Stimulated activated CD8-positive, alpha-beta memory T cell treated with anti-CD3 and anti-CD28 coated beads, Interleukin-15, amount 100 ng/mL, for 1 hour (primary cell): ENCODE measurements at places on chromosomes 11 and 22.

- DNase-seq = no peak
Observed at GRCh38 chr11:95565724-95566141, 223.8 kb downstream of the FAM76B start.

DNA sequence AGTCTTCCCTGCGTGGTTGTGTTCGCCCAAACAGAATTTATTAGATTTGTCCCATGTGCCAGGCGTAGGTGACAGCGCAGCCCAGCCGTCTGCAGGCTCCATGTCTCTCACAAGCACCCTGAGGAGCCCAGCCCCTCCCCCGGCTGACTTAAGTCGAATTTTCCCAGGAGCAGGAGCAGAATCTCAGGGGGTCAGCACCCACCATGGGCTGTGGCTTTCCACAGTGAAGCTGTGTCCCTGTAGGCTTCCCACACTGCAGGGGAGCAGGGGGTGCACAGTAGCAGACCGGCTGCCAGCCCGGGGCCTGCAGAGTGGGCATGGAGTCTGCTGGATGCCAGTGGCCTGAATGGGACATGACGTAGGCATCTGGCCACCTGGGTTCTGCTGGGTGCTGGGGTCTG lies 16.0 kb downstream of the PARVG start:
- DNase-seq = no peak

DNA sequence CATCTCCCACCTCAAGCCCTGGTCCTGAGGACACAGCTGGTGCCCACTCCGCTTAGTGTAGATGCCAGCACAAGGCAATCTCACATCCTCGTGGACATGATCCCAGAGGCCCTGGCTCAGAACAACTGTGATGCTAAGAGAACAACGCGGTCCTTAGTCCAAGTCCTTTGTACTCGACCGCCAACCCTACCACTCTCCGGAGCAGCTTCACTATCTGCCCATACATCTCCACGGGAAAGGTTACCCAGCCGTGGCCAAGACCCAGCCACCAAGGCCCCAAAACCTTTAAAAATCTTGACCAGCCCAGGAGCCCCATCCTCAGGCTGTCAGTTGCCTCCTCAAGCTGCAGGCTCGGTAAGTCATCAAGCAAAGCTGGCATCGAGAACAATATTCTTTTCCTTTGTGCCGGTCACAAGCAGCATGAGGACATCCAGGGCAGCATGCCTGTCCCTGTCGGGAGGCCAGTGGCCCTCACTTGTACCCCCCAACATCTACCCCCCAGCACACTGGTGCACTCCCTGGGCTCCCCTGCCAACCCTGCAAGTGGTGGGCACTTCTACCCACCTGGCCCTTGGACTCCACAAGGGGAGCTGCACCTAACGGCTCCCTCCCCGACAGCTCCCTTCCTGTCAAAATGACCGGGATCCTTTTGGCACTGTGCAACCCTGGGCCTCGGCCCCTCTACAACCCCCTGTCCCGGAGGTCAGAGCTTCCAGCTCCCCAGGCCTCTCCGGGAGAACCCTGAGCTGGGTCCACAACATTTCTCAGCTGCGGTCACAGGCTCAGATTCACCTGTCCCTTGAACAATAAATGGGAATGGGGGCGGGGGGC lies 2.5 kb downstream of the OSBPL5 start:
- no peak for DNase-seq

DNA sequence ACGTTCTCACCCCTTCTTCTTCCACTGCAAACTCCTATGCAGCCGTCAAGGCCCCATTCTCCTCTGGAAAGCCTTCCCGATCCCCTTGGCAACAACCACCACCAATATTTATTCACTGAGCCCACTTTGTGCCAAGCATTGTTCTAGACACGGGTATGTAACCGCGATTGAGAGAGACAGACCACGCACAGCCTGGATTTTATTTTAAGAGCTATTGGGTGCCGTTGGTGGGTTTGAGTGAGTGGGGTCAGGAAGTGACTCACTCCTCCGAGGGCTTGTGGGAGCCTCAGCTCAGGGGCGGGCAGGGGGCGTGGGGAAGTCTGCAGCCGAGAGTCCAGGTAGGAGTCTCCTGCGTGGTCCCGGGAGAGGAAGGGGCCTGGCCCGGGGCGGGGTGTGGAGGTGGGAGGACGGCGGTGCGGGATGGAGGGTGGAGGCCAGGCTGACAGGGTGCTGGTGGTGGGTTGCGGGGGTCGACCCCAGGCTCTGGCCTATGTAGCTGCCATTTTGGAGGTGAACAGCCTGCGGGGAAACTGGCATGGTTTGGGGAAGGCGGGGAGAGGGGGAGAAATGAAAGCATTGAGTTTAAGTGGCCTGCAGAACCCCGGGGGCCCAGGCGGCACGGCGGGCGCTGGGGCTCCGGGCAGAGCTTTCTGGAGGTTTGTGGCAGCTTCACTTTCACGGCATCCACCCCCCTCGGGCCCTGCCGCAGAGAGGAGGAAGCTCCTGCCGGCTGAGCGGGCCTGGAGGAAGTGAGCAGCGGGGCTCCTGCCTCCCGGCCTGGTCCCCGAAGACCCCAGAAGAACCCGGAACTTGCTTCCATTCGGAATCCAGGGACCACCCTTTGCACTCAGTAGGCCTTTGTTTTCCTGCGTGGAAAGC lies 547 bp downstream of the PARVG start:
- DNase-seq = no peak

DNA sequence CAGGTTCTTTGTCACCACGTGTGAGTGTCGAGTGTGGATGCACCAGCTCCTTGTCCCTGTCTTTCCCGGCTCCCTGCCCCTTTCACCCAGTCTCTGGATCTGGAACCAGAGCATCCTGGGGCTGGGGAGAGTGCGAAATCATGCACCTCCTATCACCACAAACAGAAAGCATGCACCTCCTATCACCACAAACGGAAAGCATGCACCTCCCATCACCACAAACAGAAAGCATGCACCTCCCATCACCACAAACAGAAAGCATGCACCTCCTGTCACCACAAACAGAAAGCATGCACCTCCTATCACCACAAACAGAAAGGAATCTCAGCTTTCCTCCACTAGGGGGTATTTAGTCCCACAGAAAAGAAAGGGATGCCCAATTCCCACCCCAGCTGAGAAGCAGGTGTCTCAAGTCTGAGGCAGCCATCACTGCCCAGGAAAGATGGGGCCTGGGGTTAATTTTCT lies 5.9 kb upstream of the GLB1L3 start:
- no peak for DNase-seq

DNA sequence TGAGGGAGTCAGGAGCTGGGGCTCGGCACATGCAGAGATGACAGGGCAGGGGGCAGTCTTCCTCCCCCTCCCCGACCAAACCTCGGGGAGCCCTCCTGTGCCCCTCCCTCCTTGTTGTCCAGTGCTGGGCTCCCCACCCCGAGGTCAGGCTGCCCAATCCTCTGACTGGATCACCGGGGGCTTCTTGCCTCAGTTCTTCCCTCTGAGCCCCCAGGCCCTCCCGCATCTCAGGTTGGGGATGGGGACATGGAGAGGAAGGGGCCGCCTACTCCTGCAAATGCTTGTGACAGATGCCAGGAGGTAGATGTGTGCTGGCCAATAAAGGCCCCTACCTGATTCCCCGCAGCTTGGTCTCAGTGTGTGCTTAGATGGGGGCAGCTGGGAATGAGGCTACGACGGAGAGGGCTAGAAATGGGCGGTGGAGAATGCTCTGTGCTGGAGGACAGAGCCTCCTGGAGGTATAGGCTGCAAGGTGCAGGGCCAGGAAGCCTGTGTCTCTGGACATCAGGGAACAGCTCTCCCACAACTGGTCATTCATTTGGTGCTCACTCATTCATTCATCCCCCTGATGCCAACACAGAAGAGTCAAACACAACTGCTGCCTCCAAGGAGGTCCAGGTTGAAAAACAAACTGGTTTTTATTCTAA lies 8.4 kb downstream of the RHBDD3 start:
- DNase-seq = no peak

GRCh38 chr11:1073261-1073724 lies 1.4 kb upstream of the MUC2 start:
- no peak for DNase-seq

DNA sequence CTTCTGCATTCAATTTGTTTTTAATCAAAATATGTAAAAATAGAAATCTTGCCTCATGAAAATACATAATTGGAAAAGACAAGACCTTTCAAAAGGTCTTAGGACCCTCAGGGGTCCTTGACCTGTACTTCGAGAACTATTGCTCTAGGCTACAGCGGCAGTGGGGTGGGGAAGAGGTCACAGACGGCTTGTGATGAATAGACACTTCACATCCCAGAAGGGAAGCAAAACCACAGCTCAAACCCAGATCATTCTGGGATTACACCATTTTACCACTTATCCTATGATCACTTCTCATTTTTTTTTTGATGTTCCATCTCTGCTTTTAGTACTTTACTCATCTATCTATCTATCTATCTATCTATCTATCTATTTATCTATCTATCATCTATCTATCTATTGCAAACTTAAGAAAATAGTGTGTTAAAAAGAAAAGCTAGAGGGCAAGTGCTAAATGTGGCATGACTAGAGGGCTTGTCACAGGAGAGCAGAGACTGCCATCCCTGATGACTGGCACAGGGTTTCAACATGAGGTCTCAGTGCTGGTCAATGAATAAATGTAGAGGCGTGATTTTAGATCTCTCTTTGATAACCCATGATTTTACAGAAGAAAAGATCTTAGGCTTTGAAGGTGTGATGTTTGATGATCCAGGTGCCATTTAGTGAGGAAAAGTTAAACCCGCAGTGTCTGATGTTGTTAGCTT lies 37.1 kb downstream of the RNF141 start:
- no peak for DNase-seq

DNA sequence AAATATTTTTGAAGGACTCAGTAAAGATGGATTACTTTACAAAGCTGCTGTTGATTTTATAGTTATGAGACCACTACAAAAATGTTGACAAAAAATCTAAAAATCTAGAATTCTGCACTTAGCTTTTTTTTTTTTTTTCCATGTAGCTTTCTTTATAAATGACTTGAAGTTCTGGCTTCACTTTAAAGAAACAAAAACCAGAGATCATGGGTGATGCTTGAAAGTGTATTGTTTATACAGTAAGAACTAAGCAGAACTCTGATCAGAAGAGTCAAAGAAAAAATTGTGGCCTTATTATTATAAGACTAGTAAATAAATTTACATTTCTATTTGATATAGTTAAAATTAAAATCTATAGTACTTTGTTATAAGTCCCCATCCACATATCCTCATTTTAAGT lies 301.7 kb downstream of the BLID start:
- no peak for DNase-seq

- DNase-seq = no peak
Observed at GRCh38 chr11:131629925-131630540, 259.6 kb downstream of the NTM start.

- DNase-seq = no peak
Observed at GRCh38 chr11:133234883-133235282, 297.4 kb downstream of the OPCML start.

DNA sequence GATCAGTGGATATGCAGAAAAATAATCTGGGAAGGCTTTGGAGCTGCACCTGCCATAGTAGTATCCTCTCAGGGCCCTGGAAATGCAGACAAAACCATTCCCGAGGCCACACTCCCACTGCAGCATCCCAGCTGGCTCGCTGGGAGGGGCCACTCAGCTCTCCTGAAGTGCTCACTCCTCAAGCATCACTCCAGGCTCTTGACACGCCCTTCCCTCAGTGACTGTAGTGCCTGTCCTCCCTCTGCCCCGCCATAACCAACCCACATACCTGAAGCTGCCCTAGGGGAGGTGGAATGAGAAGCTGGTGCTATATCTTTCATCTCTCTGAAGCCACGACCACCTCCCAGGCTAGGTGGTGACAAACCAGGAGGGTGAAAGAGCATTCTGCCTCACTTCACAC lies 4.8 kb downstream of the DSCAML1 start:
- no peak for DNase-seq
